ENCODE measurements at places on chromosomes 12 and 14.

GRCh38 chr14:22218728-22219127 is 370.3 kb downstream of the DAD1 start:
- H3K4me3 ChIP-seq, result no peak overlapping the region
- H3K27me3 ChIP-seq, result peaks cover 24% of the 10 kb centered on the region
- H3K4me1 ChIP-seq, result no peaks in the 10 kb centered on the region

DNA sequence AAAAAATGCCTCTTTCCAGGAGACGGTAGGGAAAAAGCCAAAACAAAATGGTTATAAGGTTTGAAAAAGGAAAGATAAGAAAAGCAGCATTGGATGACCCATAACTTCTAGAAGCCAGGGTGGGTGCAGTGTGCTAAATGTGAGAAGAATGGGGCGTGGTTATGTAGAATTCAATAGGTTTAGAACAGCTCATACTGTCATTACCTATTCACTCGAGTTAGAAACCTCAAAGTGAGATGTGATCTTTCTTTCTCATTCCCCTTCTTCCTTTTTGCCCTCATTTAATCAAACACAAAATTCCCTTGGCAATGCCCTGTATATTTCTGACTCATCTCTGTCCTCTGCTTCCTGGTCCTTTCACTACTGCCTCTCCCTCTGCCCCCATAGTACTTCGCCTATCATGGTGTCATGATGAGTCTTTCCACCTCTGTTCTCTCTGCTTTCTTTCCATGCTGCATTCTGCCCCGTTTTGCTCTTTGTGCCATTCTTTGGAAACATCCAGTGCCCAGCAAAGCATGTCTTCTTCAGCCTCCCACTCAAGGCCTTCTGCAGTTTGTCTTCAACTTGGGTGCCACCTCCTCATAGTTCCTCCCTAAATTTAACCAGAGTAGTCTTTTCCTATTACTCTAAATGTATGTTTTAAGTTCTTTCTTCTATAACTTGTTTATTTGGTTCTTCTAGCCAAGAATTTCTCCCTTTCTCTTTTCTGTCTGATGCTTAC is 496.3 kb downstream of the NRXN3 start:
- no peaks in the 10 kb centered on the region for H3K4me1 ChIP-seq
- no peak for DNase-seq
- H3K27me3 ChIP-seq, result peaks cover 31% of the 10 kb centered on the region
- no peaks in the 10 kb centered on the region for H3K36me3 ChIP-seq
- H3K4me3 ChIP-seq, result no peak overlapping the region
- no peak overlapping the region for H3K27ac ChIP-seq

DNA sequence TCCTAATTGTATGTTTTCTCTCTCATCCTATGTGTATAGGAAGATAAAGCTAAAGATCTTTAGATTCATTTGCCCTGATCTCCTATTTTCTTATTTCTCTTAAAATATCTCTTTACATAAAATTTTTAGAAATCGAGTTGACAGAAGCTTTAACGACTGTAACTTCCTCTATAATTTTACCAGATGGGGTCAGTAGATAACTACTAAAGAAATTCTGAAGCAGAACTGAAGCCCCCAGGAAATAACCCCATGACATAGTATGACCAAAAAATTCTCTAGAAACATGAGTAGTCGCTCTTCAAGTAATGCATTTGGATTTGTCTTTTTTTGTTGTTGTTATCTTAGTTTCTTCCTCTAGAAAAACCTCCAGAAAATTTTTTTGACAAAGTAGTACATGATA is 288.0 kb downstream of the ERC1 start:
- no peaks in the 10 kb centered on the region for H3K4me1 ChIP-seq
- no peak overlapping the region for H3K4me3 ChIP-seq
- H3K27me3 ChIP-seq, result no peaks in the 10 kb centered on the region
- H3K36me3 ChIP-seq, result no peaks in the 10 kb centered on the region
- H3K27ac ChIP-seq, result no peak overlapping the region
- no peak for DNase-seq

- H3K36me3 ChIP-seq, result no peaks in the 10 kb centered on the region
- H3K27ac ChIP-seq, result peak overlapping the region; percentile 91
- H3K27me3 ChIP-seq, result no peaks in the 10 kb centered on the region
- peak overlapping the region; percentile 31 for H3K4me3 ChIP-seq
These were observed 121.4 kb upstream of the HIF1A start for GRCh38 chr14:61573748-61574513.

GRCh38 chr12:76260390-76260748 is 87.8 kb downstream of the BBS10 start:
- H3K36me3 ChIP-seq, result peaks cover 6% of the 10 kb centered on the region
- peaks cover 24% of the 10 kb centered on the region for H3K4me1 ChIP-seq
- H3K27ac ChIP-seq, result peak overlapping the region; percentile 50

- H3K27me3 ChIP-seq, result no peaks in the 10 kb centered on the region
- H3K36me3 ChIP-seq, result no peaks in the 10 kb centered on the region
- H3K4me3 ChIP-seq, result no peak overlapping the region
- no peak for DNase-seq
- no peak overlapping the region for H3K27ac ChIP-seq
These were observed 4.0 kb upstream of the RESF1 start for GRCh38 chr12:31954925-31955858.

GRCh38 chr12:121992059-121992879 is 29.4 kb upstream of the BCL7A start:
- DNase-seq, result peak; percentile 93
- H3K36me3 ChIP-seq, result no peaks in the 10 kb centered on the region
- H3K27me3 ChIP-seq, result no peaks in the 10 kb centered on the region
- peak overlapping the region; percentile 90 for H3K27ac ChIP-seq

DNA sequence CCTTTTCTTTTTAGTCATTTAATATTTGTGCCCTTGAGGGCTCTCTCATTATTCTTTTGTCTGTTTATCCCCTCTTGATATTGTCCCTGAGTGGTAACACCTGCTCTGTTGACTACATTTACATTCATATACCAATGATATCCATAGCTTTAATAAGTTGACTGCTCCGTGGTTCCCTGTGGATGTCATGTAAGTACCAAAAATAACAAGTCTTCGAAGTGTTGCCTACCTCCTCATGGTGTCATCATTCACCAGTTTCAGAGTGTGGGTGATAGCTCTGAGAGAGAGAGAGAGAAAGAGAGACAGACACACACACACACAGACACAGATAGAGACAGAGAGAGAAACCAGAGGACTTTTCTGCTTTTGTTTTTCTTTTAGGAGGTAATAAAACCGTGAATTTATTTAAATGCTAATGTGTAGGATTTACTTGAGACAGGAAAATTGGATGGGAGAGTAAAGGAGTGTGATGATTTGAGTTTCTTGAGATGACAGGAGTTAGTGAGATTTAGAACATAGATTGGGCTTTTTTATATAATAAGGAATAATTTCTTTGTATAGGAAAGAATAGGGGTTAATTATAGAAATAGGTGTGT is 52.2 kb downstream of the PAPOLA start:
- H3K36me3 ChIP-seq, result peaks cover 83% of the 10 kb centered on the region
- peak overlapping the region; percentile 17 for H3K27ac ChIP-seq
- H3K4me3 ChIP-seq, result no peak overlapping the region
- no peaks in the 10 kb centered on the region for H3K4me1 ChIP-seq
- H3K27me3 ChIP-seq, result no peaks in the 10 kb centered on the region
- DNase-seq, result no peak

- no peak for DNase-seq
- H3K36me3 ChIP-seq, result peaks cover 26% of the 10 kb centered on the region
- no peak overlapping the region for H3K4me3 ChIP-seq
- H3K27ac ChIP-seq, result no peak overlapping the region
- H3K27me3 ChIP-seq, result no peaks in the 10 kb centered on the region
- peaks cover 5% of the 10 kb centered on the region for H3K4me1 ChIP-seq
These were observed 8.9 kb downstream of the WNK1 start for GRCh38 chr12:761256-761655.

DNA sequence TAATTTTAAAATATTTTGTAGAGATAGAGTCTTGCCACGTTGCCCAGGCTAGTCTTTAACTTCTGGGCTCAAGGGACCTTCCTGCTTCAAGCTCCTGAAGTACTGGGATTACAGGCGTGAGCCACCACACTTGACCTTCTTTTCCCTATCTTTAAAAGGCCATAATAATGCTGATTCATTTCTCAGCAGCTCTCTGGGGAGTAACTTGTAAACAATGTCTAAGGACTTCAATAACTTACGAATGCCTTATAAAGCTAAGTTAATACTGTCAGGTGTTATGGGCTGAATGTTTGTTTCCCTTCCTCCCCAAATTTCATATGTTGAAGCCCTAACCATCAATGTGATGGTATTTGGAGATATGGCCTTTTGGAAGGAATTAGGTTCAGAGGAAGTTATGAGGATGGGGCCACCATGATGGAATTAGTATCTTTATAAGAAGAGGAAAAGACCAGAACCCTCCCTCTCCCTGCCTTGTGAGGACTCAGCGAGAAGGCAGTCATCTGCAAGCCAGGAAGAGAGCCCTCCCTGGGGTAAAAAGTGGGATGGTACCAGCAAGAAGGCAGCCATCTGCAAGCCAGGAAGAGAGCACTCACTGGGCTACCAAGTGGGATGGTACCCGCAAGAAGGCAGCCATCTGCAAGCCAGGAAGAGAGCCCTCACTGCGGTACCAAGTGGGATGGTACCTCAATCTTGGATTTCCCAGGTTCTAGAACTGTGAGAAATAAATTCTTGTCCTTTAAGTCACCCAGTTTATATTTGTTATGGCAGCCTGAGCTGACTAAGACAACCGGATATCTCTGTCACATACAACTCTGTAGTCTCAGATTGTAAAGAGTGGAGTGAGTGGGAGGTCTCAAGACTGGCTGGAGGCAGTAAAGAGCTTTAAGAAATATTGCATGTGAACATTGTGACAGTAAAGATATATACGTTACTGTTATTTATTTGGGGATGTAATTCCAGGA is 16.3 kb upstream of the YBX3 start:
- no peaks in the 10 kb centered on the region for H3K36me3 ChIP-seq
- no peaks in the 10 kb centered on the region for H3K4me1 ChIP-seq
- H3K27me3 ChIP-seq, result no peaks in the 10 kb centered on the region
- no peak for DNase-seq

DNA sequence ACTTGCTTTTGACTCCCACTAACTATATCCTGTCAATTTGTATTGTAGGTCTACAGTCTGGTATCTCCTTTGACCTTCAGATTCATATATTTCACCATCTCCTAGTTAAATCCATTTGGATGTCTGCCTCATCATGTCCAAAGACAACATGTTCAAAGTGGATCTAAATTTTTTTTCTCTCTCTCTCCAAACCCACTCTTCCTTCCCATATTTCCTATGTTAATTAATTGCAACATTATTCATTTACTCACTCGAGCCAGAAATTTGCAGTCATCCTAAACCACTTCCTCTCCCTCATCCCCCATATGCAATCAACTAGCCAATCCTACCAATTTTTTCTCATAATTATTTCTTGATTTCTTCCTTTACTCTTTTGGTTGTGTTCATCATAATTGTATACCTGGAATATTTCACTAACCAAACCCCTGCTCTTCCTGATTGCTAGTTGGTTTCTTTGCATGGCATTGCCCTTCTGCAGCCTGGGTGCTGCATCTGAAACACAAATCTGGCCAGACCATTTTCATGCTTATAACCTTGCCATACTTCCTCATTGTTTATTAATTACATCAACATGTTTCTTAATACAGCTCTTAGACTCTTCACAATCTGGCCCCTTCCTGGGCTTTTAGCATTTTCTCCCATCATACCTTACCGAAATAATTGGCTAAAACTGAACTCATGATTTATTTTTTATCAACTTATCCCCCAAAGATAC is 442.2 kb downstream of the ADAMTS20 start:
- no peaks in the 10 kb centered on the region for H3K27me3 ChIP-seq
- no peaks in the 10 kb centered on the region for H3K36me3 ChIP-seq
- no peak overlapping the region for H3K4me3 ChIP-seq
- H3K27ac ChIP-seq, result no peak overlapping the region

GRCh38 chr12:82242729-82243128 is 115.5 kb downstream of the CCDC59 start:
- no peak for DNase-seq
- no peaks in the 10 kb centered on the region for H3K27me3 ChIP-seq
- H3K36me3 ChIP-seq, result no peaks in the 10 kb centered on the region
- no peak overlapping the region for H3K27ac ChIP-seq
- no peak overlapping the region for H3K4me3 ChIP-seq

GRCh38 chr12:57129889-57130288 is 1.6 kb downstream of the LRP1 start:
- no peaks in the 10 kb centered on the region for H3K36me3 ChIP-seq
- peak; percentile 52 for DNase-seq
- peaks cover 47% of the 10 kb centered on the region for H3K4me1 ChIP-seq
- peak overlapping the region; percentile 86 for H3K4me3 ChIP-seq
- no peak overlapping the region for H3K27ac ChIP-seq

DNA sequence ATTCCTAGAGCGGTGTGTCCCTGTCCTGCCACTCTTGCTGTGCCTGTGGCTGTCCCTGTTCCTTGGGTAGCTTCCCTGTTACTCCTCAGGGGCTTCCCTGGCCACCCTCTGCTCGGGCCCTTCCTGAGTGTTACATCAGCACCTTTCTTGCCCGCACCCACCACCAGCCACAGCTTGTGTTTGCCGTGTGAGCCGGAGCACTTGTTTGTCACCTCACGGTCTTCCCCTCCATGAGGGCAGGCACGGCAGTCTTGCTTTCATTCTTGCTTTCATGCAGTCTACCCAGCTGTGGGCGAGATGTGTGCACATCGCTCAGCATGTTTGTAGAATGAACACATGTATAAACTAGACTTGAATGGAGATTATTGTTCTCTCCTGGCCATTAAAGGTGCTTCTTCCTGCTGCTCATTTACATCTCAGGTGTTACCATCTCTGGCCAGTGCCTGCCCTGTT is 42.0 kb downstream of the TRAF3 start:
- no peak for DNase-seq
- peak overlapping the region; percentile 64 for H3K4me3 ChIP-seq
- peak overlapping the region; percentile 74 for H3K27ac ChIP-seq
- H3K27me3 ChIP-seq, result no peaks in the 10 kb centered on the region
- H3K4me1 ChIP-seq, result peaks cover 11% of the 10 kb centered on the region

DNA sequence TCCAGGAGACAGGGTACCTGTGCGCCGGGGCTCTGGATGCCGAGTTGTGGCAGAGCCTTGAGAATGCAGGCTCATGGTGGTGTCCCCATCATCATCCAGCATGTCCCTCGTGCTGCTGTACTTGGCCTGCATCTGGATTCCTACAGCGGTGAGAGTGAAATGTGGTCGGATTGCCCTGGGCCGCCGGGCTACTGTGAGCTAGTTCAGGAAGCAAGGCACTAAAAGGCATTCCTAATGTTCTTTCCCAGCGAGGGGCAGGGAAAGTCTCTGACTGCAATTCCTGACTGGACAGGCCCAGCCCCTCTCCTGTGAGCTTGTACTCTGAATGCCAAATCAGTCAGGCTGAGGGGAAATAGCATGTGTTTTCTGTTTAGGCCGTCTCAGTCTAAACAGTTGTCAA is at the start of gene CLEC1A:
CLEC1A (minus strand) TSS at position 195 of the 400 bp plus-strand sequence; CDS start at position 132, 63 bp downstream.
- peaks cover 20% of the 10 kb centered on the region for H3K4me1 ChIP-seq
- no peaks in the 10 kb centered on the region for H3K36me3 ChIP-seq
- DNase-seq, result no peak
- peak within 1 kb of the TSS; percentile 24 for H3K27ac ChIP-seq
- H3K4me3 ChIP-seq, result no peak within 1 kb of the TSS

GRCh38 chr12:110807640-110808039 is 39.1 kb upstream of the CCDC63 start:
- peak; percentile 7 for DNase-seq
- H3K27me3 ChIP-seq, result peaks cover 19% of the 10 kb centered on the region
- H3K36me3 ChIP-seq, result no peaks in the 10 kb centered on the region
- H3K27ac ChIP-seq, result no peak overlapping the region
- no peaks in the 10 kb centered on the region for H3K4me1 ChIP-seq

- no peaks in the 10 kb centered on the region for H3K27me3 ChIP-seq
- peaks cover 15% of the 10 kb centered on the region for H3K4me1 ChIP-seq
- H3K4me3 ChIP-seq, result no peak overlapping the region
- no peak overlapping the region for H3K27ac ChIP-seq
- DNase-seq, result no peak
These were observed 502.7 kb downstream of the BCL11B start for GRCh38 chr14:98769326-98769725.
